Astrocyte of the cerebellum (primary cell): ENCODE measurements at places on chromosomes 2 and 18.

GRCh38 chr2:152015552-152015951 lies 83.3 kb downstream of the CACNB4 start:
- no peak for DNase-seq

DNA sequence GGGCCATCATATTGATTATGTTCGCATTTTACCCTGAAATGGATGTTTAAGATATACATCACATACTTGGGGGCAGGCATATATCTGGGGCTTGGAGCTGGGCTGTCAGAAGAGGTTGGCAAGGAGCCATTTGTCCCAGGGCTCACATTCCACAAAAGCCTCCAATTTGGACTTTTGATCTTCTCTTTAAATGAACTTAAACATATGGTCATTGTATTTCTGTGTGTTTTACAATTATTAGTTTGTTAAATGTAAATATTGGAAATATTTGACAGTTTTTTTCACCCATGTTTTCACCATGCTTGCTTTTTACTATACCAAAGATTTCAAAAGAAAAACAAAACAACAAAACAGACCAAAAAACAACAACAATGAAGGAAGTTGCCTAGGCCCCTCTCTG lies 165.8 kb upstream of the MEIS1 start:
- DNase-seq = no peak

- DNase-seq = no peak
Observed at GRCh38 chr2:130986890-130987493, 106.3 kb downstream of the FAM168B start.

DNA sequence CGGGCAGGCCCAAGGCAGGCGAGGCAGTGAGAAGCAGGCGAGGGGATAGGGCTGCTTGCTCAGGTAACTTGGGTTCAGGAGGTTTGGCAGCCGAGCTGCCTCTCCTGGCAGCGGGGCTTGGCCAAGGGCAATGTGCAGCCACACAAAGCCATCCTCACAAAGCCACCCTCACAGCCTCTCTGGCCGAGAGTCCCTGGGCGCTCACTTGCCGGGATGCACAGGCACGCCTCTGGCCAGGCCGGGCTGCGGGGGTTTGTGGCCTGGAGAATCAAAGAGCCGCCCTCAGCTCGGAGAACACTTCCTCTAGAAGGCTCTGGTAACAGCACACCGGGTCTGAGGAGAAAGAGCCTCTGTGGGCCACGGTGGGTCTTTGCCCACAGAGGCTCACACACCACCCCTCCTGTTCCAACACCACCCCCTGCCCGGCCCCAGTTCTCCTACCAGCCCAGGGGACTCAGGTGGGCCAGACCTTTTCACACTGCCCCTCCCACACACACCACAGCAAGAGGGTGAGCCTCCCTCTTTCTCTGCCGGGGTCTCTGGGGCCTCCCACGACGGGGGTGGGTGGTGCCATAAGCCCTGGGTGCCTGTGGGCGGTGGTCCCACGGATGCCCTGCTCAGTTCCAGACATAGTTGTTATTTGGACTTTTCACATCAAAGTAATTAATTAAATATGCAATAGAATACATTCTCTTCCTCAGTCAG lies 186.9 kb downstream of the ZFP36L2 start:
- no peak for DNase-seq

DNA sequence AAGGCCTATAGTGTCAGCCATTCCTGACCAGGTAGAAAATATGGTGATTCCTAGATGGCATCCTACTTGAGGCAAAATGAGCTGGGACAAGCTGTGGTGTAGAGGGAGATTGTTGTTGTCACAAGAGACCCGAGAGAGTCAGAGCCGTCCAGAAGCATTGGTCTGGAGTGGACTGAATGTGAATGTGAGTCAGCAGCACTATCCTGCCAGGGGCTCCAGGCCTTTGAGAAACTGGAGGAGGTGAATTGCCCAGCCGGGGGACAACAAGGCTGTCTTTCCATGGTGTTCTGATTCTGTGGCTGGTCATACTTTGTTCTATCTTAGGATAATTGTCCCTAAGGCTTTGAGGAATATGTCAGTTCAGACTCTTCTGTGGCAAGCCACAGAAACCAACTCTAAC lies 29.4 kb upstream of the EIF2AK3 start:
- no peak for DNase-seq

DNA sequence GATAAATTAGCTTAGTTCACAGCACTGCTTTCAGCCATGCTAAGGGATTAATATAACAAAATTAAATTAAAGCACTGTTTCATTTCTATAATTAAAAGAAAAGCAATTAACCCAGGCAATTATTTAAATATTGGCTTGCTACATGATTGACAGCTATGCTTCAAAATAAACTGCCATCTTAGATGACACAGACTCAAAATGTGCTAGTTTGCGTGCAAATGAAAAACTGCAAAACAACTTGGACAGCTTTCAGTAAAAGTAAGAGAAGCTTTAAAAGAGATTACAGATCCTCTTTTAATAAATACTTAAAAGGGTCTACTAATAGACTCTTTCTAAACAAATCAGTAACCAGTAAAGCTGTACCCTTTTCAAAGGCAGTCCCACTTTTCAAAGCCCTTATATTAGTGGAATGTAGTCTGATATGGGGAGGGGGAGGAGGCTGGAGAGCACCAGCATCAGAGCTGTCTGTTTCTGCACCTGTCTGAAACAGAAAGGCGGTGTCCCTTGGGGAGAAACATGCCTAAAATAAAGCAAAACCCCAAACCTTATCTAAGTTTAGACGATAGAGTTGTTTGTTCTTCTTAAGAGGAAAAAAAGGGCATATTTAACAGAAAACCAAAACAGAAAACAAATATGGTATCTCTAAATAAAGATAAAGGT lies 20.8 kb downstream of the EIF2AK3 start:
- no peak for DNase-seq

GRCh38 chr2:80489717-80490116 lies 185.2 kb upstream of the LRRTM1 start:
- no peak for DNase-seq

DNA sequence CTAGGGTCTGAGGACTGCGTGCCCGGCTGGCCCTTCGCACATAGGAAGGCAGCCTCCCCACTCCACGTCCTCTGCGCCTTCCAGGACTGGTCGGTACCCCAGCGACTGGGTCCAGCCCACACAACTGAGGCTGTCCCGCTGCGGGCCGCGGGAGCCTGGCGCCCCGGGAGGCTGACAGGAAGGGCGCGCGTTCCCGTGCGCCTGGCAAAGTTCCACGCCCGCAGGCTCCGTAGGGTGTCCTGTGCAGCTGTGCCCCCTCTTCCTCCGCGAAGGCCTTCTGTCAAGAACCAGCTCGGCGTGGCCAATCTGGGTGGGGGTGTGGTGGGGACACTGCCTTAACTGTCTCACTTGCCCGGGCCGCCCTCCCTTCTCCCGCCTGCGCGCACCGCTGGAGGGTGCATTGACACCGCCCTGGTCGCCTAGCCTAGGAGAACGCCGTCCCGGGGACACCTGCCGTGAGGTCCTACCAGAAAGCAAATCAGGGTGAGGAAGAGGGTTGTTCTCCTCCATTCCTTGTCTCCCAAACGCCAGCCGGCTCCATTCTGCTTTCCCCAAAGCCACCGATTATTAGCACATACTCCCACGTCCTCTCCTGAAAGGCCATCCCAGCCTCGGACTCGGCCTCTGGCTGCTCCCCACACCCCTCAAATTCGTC lies 618 bp upstream of the LYPD1 start:
- no peak for DNase-seq

- DNase-seq = no peak
Observed at GRCh38 chr2:168793596-168793995, 8.8 kb upstream of the NOSTRIN start.

GRCh38 chr2:31031132-31031706 lies 107.0 kb downstream of the GALNT14 start:
- no peak for DNase-seq

DNA sequence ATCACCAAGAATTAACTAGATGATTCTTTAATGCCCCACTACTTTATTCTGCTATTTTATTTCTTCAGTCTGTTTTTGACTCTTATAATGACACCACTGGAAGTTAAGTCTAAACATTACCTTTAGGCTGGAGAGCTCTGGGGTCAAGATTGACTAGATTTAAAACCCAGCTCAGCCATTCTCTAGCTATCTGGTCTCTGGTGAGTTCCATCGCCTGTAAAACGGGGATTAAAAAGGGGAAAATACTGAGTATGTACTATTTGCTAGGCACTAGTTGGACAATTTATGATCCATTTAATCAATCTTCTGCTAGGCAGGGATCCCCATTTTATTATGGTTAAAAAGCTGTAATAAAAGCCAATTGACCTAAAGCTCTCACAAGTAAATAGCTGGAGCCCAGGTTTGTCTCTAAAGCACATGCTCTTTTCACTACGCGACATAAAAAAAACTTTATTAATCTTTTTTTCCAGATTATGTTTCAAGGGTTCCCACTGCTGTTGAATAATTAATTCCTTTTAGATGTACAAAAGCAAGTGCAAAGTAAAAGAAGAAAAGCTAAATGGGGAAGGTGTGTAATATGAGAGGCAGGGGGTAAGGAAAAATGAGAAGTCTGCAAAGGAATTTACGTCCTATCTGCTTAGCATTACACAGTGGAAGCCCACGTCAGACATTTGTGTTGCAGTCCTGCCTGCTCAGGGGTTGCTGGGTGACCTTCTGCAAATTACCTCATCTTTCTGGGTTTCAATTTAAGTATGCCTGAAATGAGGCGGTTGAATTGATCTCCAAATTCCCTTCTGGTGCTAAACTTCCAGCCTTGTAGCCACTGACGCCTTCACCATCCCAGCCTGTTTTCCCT lies 918 bp upstream of the NABP1 start:
- peak; percentile 82 for DNase-seq

DNA sequence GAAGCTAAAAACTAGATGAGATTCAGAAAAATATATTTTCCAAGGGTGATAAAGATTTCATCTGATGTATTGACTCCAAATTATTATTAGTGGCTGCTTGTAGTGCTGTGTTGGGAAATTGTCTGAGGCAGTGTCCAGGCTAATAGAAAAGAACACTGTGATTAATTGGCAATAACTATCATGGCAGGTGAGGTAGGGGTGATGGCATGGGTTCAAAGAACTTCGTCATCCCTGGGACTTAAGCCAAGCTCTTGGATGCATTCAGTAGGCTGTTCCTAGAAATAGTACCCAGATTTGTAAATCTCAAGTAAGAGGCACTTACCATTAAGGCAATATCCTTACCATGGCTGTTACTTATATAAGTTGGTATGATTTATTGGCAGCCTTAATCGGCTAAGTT lies 13.2 kb upstream of the RAPGEF4 start:
- DNase-seq = no peak

GRCh38 chr18:519019-519879 lies 18.7 kb upstream of the COLEC12 start:
- DNase-seq = no peak

GRCh38 chr18:22985250-22985649 lies 52.1 kb downstream of the RBBP8 start:
- no peak for DNase-seq

DNA sequence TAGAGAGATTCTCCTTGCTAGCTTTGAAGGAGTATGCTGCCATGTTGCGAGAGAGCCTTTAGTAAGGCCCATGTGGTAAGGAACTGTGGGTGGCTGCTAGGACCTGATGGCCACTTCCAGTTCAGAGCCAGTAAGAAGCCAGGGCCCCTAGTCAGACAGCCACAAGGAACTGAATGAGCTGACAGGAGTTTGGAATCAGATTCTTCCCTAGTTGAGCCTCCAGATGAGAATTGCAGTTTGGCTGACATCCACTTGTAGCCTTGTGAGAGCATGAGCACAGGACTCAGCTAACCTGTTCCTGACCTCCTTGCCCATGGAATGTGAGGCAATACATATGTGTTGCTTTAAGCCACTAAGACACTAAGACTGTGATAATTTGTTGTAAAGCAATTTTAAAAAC lies 1.2 kb upstream of the WDR7 start:
- no peak for DNase-seq
